ENCODE measurements at places on chromosomes 6 and 20.

GRCh38 chr6:134714113-134714512 is 235.8 kb downstream of the ALDH8A1 start:
- DNase-seq = no peak

DNA sequence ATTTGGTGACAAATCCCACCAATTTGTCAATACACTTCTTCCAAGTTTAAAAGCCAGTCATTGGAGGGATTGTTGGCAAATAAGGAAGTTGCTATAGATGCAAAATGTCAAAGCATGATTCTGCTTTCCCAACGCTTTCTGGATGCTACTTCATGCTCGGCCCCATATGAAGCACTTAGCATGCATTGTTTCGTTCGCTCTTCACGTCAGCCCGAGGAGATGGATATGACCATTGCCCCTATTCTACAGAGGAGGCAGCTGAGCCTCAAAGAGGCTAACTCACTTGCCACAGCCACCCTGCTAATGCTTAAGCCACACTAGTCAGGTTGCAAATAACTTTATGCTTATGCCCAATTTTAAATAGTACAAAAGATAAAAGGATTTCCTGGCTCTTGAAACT is 2.8 kb upstream of the NXT1 start:
- no peak for DNase-seq

- no peak for DNase-seq
Measured at GRCh38 chr6:30042914-30043313, 18.2 kb upstream of the POLR1H start.

- no peak for DNase-seq
Measured at GRCh38 chr20:60486315-60486714, 528.1 kb downstream of the CDH26 start.

DNA sequence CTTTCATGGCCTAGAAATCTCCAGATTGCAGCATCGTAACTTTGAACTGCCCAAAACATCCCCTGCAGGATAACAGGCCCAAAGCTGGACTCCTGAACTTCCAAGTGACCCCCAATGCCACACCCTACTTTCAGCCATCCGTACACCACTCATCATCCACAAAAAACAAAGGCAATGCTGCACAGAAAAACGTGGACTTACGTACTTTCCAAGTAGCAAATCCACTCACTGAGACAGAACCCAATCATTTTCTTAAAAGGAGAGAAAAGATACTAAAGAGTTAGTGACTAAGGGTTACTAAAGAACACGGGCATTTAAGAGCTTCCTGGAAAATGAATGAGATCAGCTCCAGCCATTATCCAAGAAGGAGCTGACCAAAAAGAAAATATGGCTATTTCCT is 211.0 kb downstream of the WDR27 start:
- DNase-seq = no peak

DNA sequence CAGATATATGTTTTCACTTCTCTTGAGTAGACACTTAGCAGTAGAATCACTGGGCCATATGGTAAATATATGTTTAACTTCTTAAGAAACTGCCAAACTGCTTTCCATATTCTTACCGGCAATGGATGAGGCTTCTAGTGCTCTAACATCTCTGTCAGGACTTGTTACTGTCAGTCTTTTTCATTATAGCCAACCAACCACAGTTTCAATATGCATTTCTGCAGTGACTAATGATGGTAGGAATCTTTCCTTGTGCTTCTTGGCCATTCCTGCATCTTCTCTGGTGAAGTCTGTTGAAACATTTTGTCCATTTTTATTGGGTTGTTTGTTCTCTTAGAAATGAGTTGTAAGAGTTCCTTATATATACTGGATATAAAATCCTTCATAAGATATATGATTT is 66.0 kb upstream of the SYNDIG1 start:
- DNase-seq = no peak

DNA sequence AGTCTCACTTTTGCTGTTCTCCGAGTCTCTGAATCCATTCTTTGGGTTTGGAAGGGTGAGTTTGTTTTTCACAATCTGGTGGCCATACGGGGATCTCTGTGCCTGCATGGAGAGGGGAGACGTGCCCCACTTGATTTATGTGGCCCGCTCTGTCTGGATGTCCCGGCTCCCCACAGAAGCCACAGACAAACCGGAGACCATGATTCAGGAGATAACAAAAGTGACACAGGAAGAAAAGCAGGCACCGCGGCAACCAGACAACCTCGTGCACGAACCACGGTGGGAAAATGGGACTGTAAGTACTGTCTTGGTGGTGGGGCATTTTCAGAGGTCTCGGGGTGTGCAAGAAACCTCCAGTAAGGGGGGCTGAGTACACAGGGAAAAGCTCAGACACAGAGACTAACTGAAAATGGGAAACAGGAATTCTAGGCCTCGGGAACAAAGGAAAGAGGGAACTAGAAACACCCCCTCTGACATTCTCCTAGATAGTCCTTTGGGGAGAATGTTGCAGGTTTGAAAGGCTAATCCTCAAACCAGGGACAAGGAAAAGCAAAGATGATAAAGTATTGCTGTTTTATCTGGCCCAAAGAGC is 22.1 kb upstream of the ZNF318 start:
- DNase-seq = no peak
